Right hindlimb (tissue), 1 donor: ENCODE measurements at places on chromosomes 5 and 9.

DNA sequence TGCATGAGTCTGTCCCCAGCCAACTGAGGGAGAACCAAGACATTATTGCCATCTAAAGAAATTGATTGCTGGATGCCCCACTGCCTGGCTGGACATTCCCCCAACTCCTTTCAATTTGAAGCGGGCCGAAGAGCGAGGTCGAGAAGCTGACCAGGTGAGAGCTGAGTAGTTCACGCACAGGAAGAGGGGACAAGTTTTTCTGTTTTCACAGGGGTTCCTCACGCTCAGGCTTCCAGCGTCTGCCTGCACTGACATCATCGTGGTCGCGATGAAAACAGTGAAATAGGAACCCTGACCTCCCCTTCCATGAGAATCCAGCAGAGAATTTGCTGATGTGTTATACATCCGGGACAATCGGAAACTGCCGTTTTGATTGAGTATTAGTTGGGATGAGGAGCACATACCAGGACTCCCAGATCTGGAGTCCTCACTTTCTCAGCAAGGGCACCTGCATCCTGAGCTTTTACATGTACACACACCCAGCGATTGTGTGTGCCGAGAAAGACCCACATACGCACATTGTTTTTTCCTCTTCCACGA, 3.1 kb upstream of the DMRT3 start:
- DNase-seq = no peak

DNA sequence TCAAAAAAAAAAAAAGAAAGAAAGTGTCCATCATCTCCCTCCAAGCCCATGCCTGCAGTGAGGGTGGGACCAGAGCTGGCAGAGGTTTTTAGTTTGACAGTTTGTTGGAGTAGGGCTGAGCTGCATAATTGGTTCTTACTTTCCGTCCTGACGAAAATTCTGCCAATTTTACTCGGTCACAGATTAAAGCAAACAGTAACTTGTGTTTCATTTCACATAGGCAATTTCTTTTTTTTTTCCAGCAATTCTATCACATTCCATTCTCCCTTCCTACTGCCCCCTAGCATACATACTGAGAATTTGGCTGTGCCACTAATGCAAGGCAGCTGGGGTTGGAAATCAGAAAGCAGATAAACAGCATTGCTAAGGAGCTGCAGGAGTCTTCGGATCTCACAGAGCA, 132.4 kb downstream of the FRMD3 start:
- no peak for DNase-seq

- DNase-seq = no peak
These were observed 51.2 kb upstream of the ZSWIM6 start for GRCh38 chr5:61280761-61281427.

DNA sequence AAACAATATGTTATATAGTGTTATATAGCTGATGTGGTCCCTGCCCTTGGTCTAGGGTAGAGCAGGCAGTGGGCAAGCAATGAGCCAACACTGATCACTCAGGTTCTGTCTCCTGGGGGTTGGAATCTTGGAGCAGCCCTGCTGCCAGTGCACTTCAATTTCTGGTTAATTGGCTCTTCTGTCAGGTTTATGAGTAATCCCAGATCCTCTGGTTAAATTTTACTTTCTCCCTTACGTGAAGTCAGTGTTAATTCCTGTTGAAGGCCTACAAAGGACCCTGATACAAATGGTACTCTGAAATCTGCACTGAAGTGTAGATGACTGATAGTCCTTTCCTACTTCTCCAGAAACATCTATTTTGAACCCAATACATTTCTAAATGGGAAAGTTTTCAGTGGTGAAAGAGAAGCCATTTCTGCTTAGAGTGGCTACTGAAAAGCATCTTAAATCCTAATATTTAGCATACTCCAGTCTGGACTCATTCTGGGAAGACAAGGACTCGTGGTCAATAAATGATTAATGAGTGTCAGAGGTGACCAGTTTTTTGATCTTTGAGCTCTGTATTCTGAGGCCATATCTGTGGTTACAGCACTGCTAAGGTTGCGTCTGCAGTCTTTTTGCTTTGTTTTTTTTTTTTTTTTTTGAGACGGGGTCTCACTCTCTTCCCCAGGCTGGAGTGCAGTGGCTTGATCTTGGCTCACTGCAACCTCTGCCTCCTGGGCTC, 442.4 kb downstream of the KIF4B start:
- no peak for DNase-seq

GRCh38 chr5:115494570-115495289, 49.8 kb downstream of the FEM1C start:
- DNase-seq = no peak

DNA sequence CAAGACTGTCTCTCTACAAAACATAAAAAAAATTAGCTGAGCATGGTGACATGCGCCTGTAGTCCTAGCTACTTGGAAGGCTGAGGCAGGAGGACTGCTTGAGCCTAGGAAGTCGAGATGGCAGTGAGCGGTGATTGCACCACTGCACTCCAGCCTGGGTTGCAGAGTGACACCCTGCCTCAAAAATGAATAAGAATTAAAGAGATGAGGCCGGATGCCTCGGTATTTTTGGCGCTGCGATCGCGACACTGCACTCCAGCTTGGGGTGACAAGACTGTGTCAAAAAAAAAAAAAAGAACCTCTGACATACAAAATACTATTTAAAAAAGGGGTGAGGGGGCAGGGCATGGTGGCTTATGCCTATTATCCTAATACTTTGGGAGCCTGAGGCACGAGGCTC, 7.3 kb downstream of the GPBP1 start:
- no peak for DNase-seq

GRCh38 chr5:138697720-138698360, 55.4 kb upstream of the CTNNA1 start:
- DNase-seq = no peak

- DNase-seq = peak; percentile 63
These were observed 139.6 kb downstream of the MTX3 start for GRCh38 chr5:79851391-79851863.

DNA sequence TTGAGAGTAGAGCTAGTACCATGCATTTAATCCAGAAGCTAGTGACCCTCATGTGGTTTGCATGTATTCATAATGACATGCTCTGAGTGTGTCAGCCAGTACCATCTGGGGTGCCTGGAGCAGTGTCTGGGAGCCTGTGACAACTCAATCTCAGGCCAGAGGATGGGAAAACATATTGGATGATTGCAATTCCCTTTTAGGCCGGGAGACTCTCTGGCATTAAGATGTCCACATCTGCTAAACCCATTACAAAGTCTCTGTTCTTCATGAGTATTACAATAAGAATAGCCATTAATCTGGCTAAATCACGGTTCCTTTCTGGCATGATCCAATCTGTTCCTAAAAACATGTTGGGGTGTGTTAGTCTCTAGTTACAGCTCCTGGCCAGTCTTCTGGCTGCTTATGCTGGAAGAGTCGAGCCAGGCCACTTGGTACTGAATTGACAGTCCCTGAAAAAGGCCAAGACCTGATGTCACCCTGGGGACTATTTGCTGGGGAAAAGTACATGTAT, 475.7 kb downstream of the ENC1 start:
- peak; percentile 82 for DNase-seq

- DNase-seq = no peak
These were observed 25.9 kb upstream of the BOD1 start for GRCh38 chr5:173642191-173642816.

GRCh38 chr9:85115473-85115872, 445.9 kb downstream of the NTRK2 start:
- no peak for DNase-seq

DNA sequence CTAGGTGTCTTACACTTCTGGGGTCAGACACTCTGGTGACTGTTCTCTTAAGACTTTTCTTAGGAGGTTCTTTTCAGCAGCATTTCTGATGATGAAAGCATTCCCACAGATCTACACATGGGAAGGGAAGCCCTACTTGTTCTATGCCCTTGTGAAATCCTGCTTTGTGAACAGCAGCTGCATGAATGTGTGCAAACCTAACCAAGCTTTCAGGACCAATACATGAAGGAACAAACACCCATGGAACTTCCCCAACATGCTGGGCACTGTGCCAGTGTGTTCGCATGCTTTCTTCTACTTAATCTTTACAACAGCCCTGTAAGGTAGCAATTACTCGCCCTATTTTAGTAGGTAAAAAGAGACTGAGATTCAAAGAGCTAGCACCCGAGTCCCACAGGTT, 439.9 kb upstream of the KLF4 start:
- peak; percentile 46 for DNase-seq

DNA sequence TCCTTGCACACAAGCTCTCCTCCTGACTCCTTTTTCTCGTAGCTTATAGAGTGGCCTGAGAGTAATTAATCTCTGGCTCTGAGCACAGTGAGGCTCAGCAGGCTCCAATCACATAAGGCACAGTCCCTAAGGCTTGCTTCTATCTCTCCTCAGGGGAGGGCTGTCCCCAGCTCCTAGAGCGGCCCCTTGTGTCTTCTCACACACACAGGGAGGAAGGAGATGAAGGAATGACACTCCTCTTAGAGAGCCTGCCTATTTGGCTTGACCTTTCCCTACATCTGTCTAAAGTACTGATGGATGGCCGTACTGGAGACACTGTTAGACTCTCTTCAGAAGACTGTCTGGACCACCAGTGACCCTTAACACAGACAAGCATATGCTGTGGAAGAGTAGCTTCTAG, 12.9 kb downstream of the TAS2R1 start:
- DNase-seq = no peak

DNA sequence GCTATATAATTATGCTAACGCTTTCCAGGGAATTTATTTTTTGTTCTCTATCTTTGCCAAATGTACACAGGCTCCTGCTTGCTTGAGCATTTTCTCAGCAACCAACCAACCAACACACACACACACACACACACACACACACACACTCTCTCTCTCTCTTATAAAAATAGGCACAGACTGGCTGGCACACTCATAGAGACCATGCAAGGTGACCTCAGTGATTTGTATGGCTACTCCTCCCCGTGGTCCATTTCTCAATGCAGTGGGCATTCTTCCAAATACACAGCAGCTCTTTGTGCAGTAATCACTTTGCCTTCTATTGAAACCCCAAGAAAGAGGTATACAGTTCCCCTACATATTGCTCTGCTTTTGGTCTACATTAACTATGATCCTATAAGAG, 416.0 kb downstream of the MAN2A1 start:
- peak; percentile 15 for DNase-seq

- DNase-seq = no peak
These were observed 199.5 kb downstream of the MAST4 start for GRCh38 chr5:66795682-66796081.
